ENCODE measurements at places on chromosomes 7 and 10.

- no peak for DNase-seq
Measured at GRCh38 chr10:71582019-71582418, 137.6 kb downstream of the C10orf105 start.

DNA sequence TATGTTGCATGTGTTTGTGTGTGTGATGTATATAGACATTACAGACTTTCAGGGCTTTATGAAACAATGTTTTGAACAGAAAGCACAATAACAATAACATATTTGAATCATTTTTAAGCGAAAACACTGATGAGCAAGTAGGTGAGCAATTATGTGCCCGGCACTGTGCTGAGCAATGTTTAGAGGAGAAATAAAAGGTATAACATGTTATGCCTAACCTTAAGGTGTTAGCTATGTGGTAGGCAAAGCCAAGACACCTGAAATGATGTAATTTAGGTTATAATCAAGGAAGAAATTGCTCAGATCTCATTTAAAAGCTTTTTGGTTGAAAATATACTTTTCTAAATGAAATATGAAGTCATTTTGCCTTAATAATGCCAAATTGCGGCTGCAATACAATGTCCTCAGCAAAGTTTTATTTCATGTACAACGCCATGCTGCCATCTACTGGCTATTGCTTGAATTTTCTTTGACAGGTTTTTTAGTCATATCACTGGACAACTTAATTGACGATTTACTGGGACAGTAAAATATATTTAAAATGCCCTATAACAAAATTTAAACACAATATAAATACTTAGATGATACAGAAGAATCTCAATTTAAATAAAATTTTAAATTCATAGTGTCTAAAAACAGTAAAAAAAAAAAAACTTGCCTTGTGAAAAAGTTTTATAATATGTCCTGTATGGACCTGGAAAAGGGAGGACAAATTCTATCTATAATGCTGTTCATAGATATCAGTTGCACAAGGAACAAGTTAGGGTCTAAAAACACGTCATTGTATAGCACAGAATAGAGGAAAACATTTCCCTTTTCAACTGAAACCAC lies 131.1 kb upstream of the CDK1 start:
- DNase-seq = no peak

- DNase-seq = no peak
Measured at GRCh38 chr7:30323006-30323355, 38.6 kb downstream of the ZNRF2 start.

GRCh38 chr7:37315772-37316715 lies 132.6 kb downstream of the ELMO1 start:
- DNase-seq = no peak

GRCh38 chr7:74410772-74411171 lies 42.9 kb upstream of the GTF2IRD1 start:
- no peak for DNase-seq

- peak; percentile 13 for DNase-seq
Measured at GRCh38 chr10:79137826-79138225, 69.1 kb downstream of the ZMIZ1 start.

DNA sequence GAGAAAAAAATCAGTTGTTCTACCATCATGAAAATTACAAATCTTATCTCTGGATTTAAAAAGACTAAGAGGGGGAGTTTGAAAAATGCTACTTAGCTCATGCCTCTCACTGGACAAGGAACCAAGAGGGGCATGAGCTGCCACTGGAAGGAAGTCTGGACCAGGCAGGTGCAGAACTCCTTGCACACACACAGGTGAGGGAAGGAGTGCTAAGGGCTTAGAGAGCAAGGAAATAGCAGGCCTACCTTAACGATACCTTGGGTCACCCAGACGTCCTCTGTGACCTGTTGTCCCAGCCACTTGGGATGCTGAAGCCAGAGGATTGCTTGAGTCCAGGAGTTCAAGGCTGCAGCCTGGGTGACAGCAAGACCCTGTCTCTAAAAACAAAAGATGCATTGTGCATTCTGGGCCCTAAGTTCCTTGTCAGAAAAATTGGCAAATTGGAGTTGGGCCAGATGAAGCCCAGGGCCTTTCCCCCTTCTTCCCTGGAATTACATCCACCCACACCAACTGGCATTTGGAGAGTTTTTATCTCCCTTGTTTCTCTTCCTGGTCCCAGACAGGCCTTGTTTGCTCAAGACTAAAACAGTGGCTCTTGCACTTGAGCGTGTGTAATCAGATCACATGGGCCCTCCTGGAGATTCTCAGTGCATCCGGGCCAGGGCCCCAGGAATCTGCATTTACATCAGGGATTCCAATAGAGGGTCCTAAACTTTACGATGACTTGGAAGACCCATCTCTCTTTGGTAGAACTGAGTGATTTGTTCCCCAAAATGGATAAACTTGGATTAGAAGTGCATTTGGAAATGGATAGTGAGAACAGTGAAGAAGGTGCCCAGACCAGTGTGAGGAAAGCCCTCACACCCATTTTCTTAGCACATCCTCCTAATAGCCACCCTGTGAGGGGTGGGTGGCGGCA lies 3.0 kb downstream of the DDIT4 start:
- DNase-seq = no peak

GRCh38 chr10:48798481-48799254 lies 114.0 kb downstream of the WDFY4 start:
- DNase-seq = no peak

- DNase-seq = no peak
Measured at GRCh38 chr7:64314566-64314965, 805 bp downstream of the ZNF736 start.

- no peak for DNase-seq
Measured at GRCh38 chr10:80519936-80520650, 17.6 kb upstream of the SH2D4B start.

DNA sequence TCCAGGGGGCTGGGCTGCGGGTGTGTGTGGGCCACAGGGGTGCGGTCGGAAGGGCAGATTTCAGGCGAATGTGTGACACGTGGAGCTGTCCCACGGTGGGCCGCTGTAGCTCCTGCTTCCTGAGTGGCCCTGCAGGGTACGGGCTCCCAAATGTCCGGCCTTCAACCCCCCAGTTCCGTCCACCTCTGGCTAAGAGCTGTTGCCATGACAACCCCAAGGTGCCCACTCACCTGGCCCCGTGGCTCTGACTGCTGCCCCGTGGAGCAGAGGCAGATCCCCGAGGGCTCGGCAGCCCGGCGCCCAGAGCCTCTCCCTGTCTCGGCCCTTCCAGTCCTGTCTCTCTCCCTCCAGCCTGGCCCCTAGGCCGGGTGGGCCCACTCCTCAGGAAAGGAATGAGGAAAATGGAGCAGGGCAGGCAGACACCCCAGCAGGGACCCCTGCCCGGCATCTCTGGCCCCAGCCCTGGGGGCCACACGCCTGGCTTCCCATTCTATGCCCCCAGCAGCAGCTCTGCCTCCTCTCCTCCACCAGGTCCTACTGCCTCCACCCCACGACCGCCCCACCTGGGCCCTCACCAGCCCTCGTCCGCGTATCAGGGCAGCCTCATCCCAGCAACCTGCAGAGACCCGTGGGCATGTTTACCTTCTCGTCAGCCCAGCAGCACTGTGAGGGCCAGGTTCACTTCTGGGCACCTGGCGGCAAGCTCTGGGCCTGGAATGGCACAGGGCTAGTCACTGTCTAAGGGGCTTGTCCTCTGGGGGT lies 215.6 kb downstream of the ELFN1 start:
- no peak for DNase-seq

GRCh38 chr10:113221756-113222168 lies 271.7 kb downstream of the TCF7L2 start:
- DNase-seq = no peak

GRCh38 chr7:93226310-93226709 lies at the start of gene HEPACAM2:
HEPACAM2 (minus strand) TSS chr7:93226469.
- no peak for DNase-seq

- no peak for DNase-seq
Measured at GRCh38 chr7:111272092-111272491, 181.2 kb downstream of the LRRN3 start.

DNA sequence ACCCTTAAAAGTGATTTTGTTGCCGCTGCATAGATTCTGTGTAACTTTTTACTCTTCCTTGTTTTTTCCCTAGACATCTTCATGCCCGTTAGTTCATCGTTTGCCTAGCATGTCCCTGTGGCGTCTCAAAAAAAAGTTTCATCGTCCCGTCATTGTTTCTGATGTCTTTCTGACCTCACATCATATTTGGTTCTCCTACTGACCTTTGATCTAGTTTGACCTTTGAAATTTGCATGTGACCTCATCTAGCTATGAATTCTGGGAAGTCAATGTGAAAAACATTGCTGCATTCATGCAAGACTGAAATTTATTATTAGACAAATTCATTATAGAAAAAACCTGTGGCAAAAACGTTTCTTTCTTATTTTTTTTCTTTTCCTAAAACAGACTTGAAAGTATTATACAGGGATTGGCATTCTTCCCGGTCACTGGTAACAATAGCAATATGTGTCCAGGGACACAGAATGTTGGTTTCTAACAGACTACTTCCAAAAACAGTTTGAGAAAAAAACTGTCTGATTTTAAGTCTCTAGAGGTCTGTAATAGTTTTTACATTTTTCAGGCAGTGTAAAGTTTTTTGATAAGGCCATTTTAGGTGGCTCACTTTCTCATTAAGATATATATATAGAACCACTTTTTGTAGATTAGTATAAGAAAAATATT lies 280.9 kb downstream of the USP6NL start:
- no peak for DNase-seq

DNA sequence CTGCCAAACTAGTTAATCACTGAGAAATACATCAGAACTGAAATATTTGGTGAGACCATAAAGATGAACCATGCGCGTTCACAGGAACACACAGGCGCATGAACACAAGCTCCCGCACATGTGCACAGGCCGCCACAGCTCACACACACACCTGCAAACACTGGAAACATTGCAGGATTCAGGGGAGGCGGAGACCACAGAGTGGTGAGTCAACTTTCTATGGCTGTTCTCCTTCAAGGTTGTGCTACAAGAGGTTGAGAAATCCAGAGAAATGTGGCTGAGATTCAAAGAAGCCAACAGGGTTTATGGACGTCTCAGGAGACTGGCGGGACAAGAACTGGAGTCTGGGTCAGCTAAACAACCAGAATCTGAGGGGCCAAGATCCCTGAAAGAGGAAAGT lies 17.8 kb downstream of the ESYT2 start:
- DNase-seq = no peak

GRCh38 chr7:77235276-77235675 lies 35.7 kb upstream of the FGL2 start:
- no peak for DNase-seq

- DNase-seq = no peak
Measured at GRCh38 chr10:63780101-63780500, 258.9 kb downstream of the REEP3 start.

DNA sequence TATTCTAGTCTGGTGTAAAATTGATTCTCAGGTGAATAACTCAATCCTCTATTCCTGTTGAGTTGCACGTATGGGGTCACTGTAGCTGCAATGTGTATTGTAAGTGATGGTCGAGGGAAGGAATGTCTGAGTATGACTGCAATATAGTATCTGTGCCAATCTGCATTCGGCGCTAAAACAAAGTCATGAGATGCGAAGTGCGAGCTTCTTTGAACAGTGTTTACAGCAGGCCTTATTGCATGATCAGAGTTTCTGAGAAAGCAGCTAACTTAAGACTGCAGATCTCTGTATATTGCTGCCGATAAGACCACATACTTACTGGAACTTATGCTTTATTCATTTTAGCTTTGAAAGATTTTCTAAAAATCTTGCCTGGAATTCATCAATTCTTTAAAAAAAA lies 341.7 kb upstream of the BMPER start:
- no peak for DNase-seq

DNA sequence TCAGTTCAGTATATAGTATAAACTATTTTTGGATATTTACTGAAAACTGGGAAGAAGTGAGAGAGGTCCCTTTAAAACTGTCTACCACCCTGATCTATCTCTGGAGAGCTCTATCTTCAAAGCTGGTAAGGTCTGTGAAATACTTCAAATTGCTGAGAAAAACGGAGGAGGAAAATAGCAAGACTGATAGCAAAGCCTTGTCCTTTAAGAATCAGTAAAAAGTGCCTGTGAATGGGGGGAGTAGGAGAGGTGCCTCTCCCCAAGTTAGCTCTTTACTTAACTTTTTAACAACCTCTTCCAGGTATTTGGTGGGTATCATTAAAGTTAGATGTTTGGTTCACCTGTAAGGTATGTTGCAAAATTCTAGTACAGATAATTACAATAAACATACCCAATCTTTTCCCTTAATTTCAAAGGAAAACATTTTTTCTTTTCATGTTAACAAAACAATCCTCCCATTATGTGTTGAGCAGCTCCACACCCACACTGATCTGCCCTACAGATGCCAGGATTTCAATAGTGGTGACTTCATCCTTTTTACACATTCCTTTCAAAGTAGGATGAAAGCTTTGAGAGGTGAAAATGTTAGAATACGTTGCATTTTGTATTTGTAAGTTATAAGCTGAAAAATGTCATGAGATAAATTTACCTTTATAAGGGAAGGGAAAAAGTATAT lies 149.2 kb downstream of the CRPPA start:
- no peak for DNase-seq

DNA sequence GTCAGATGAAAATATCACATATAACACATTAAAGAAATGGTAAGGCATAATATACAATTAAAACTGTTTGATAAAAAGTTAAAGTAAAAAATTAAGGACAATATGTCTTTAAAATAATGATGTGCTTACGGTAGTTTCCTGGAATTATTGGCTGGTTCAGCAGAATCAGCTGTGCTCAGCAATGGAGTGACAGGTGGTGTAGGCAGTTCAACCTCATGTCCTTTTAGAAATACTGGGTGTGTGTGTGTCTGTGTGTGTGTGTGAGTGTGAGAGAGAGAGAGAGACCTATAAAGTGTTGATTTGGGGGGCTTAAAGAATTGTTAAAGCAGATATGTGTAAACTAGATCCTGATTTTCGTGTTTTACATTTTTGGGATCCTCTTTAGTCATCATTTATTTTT lies 141.2 kb downstream of the ADAM22 start:
- no peak for DNase-seq

DNA sequence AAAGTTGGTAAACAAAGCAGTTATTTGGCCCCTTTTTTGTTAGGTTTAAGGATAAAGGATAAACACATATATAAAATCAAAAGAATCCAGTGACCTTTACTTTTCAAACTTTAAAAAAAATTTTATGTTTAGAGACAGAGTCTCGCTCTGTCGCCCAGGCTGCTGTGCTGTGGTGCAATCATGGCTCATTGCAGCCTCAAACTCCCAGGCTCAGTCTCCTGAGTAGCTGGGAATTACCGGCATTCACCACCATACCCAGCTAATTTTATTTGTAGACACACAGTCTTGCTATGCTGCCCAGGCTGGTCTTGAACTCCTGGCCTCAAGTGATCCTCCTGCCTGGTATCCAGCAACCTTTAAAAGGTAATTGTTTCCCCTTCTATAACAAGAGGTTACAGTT lies 31.3 kb downstream of the GNA12 start:
- DNase-seq = no peak

DNA sequence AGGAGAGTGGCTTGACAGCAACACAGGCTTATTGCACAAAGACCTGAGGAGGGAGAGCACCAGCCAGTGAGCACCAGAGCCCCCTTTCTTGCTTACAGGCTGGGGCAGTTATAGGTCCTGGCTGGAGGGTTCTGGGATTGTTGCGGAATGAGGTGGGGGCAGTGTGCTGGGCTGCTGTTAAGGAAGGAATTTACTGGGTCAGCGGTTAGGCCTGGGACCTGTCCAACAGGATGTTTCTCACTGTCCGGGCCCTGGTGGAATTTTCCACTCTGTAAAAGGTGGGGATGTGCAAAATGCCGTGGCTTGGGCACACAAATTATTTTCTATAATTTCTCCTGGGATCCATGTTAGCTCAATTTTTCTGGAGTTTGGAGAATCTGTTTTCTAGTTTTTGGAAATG lies 757.3 kb downstream of the TYW1 start:
- DNase-seq = no peak

Measured in stimulated activated CD8-positive, alpha-beta memory T cell treated with anti-CD3 and anti-CD28 coated beads, Interleukin-7, amount 100 ng/mL, for 1 hour (primary cell).